ENCODE measurements at places on chromosomes 2 and 18.
A peak's percentile ranks its signal among the peaks of the same experiment; 100 is the strongest.

GRCh38 chr2:172009823-172010222 is 10.1 kb downstream of the METAP1D start:
- no peak for DNase-seq

DNA sequence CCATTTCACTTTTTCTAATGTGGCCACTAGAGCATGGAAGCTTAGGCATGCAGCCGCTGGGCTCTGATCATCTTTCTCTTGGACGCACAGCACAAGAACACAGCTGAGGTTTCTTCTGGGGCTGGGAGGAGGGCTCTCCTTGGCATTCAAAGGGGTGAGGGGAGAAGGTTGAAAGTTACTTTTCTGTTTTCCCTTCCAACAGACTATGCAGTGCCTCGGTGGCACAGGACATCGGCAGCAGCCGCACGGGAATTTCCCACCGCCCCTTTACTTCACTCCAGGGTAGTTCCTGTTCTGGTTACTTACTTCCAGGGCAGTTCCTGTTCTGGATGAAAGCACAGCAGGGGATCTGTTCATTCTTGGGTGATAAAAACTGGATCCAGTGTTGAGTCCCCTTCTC is 18.9 kb upstream of the MAL start:
- no peak for DNase-seq

GRCh38 chr2:190668892-190669291 is 20.0 kb downstream of the NAB1 start:
- no peak for DNase-seq

DNA sequence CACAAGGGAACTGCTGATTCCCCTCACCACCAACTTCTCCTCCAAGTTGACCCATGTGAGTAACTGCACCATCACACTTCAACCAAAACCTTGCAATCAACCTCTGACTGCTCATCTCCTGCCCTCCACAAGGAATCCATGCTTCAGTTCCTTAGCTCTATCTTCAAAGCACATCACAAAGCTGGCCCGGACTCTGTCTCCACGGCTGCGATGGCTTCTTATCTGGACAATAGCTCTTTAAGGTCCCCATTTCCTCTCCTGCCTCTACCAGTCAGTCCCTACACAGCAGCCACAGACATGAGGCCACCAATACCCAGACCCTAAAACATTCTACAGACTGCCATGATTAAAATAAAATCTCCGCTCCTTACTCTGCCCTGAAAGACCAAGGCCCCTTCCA is 25.7 kb downstream of the MBOAT2 start:
- DNase-seq: no peak

DNA sequence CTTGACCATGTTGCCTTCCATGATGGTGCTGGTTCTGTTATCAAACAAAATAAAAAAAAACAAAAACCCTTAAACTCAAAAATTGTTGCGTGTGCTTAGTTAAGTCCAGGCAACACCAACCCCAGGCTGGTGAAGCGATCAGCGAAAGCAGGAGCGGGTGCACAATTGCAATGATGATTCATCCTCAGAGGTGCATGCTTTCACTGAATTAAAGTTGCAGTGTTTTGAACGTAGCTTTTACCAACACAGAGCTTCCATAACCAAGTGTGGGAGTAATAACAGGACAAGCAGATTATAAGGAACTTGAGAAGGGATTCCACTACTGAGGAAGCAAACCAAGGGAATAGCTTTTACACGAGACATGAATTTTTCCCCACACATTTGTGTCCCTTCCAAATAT is 39.7 kb upstream of the RAPH1 start:
- DNase-seq: no peak

DNA sequence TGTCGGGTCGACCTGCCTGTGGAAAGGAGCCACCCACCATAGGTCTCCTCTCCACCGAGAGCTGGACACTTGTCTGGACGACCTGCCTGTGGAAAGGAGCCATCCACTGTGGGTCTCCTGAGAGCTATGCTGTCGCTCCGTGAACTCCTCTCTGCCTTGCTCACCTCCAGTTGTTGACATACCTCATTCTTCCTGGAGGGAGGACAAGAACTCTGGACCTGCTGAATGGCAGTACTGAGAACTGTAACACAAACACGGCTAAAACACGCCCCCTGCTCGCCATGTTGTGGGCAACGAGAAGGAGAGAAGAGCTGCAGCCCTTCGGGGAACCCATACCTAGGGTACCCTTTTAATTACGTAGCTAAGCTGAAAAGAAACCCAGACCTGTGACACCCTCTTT is 77.6 kb downstream of the PTPN4 start:
- no peak for DNase-seq

- DNase-seq: no peak
Observed at GRCh38 chr2:53452957-53453748, 314.5 kb upstream of the CHAC2 start.

DNA sequence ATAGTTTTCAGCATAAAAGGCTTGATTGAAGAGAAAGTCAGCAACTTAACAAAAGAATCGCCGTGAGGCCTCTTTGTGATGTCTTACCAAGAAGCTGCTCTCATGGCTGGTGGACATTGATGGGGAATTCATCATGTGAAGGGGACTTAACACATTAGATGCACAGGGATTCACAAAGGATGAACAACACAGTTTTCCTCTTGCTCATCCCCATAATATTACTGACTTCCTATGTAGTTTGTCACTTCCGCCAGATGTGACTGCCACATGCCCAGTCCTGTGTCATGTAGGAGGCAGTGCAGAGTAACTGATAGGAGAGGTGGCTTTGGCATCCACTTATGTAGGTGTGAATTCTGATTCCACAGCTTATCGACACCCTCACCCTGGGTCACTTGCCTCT is 232.6 kb upstream of the LYPD1 start:
- DNase-seq: no peak

DNA sequence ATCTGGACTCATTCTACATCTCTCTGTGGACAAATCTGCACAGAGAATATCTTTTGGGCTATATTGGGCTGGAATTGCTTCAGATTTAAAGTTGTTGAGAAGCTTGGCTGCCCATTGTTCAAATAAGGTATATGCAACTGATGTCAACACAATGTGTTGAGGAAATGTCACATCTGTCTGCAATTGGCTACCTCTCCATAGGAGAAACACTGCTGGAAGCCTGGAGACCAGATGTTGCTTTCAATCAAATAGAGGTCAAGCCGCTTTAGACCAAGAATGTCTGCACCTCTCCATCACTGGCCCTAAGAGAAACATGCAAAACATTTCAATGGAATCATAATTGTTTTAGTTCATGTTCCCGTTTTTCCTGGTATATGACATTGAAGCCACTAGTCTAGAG is 720.2 kb downstream of the SLC4A3 start:
- no peak for DNase-seq

GRCh38 chr2:62042400-62042799 is 136.9 kb downstream of the COMMD1 start:
- no peak for DNase-seq

- DNase-seq: no peak
Observed at GRCh38 chr2:108633409-108633808, 85.9 kb upstream of the RANBP2 start.

DNA sequence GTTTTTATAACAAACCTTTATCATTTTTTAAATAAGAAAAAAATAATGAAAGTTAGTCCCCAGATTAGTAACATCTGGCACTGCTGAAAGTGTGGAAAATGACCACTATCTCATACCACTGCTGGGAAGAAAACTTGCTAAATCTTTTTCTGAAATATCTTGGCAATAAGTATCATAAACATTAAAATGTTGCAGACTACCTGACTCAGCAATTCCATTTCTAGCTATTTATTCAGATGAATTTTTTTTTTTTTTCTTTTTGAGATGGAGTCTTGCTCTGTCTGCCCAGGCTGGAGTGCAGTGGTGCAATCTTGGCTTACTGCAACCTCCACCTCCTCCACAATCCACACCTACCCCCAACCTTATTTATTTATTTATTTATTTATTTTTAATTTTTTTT is 35.3 kb upstream of the SOS1 start:
- no peak for DNase-seq

GRCh38 chr18:54950221-54950620 is 9.0 kb downstream of the CCDC68 start:
- peak; percentile 33 for DNase-seq

DNA sequence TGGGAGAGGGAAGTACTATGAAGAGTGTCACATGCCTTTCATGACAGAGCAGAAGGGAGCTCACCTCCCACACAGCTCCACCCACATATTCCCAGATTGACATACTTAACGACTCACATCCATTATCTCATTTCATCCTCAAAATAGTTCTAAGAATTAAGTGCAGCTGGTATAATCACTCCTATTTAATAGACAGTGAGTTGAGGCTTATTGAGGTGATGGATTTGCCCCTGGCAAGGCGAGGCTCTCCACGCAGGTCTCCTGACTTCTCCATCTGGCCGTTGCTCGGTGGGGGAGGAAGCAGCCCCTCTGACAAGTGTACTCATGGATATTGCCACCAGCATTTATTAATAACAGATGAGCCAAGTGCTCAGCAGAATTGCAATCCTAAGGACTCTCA is 81.4 kb downstream of the TGOLN2 start:
- DNase-seq: no peak

DNA sequence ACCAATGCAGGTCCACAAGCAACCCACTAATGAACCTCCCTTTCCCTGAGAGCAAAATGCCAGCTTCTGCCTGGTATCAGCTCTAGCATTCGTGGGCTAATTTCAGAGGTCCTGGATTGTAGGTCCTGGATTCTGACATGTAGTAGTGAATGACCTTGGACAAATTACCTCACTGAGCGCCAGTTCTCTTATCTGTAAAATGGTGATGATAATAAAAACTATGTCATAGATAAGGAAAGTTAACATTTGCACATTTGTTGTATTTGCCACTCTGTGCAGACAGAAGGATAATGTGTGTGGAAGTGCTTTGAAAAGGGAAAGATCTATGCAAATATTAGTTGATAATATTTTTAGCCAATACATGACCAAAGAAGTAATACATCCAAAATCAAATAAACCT is 4.1 kb upstream of the TET3 start:
- DNase-seq: no peak

DNA sequence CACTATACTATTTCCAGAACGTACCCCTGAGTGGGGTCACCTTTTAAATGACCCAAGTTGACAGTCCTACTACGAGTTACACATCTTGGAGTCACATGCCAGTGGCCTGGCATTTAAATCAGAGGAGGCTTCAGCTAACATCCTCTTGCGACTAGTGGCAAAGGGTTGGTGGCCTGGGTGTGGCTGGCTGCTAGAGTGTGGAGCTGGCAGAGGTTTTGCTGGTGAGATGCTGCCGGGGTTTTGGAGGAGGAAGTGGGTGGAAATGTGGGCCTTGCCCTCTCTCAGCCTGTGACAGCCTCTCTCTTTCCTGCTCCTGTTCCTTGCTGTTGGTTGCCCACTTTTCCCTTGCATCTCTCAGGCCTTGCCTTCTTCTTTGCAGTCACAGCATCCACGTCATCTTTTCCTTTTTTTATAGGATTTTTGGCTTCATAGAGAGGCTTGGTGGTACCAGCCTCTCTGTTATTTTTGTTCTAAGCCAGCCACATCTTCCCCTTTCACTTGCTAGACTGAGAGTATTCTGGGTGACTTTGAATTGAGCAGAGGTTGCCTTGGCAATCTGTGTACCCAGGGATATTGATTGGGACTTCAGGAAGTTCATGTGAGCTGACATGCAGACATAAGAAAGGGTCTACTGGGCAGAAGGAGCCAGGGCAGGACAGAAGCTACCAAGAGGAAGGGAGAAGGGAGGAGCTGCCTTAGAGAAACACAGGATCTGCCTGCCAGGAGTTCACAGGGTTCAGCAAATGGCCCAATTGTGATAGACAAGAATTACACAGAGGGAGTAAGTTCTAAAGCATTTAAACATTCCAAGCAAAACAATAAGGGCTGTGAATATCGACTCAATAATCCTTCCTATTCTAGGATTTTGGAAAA is 55.4 kb downstream of the CDC42EP3 start:
- DNase-seq: peak; percentile 74

DNA sequence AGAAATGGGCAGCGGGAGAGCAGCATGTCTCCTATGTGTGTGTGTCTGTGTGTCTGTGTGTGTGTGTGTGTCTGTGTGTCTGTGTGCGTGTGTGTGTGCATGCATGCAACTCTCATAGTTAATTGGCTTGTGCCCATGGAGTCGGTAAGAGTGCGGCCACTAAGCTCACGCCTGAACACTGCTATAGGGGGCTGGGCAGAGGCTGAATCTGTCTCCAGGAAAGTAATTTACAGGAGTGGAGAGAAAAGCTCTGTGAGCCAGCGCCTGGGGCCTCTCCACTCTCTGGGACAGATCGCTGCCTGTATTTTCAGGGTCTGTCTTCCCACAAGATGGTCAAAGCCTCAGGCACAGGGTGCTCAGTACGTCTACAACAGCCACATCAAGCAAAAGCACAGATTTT is 553.4 kb downstream of the TNS1 start:
- no peak for DNase-seq

GRCh38 chr2:108922141-108922915 is 66.7 kb downstream of the EDAR start:
- no peak for DNase-seq

DNA sequence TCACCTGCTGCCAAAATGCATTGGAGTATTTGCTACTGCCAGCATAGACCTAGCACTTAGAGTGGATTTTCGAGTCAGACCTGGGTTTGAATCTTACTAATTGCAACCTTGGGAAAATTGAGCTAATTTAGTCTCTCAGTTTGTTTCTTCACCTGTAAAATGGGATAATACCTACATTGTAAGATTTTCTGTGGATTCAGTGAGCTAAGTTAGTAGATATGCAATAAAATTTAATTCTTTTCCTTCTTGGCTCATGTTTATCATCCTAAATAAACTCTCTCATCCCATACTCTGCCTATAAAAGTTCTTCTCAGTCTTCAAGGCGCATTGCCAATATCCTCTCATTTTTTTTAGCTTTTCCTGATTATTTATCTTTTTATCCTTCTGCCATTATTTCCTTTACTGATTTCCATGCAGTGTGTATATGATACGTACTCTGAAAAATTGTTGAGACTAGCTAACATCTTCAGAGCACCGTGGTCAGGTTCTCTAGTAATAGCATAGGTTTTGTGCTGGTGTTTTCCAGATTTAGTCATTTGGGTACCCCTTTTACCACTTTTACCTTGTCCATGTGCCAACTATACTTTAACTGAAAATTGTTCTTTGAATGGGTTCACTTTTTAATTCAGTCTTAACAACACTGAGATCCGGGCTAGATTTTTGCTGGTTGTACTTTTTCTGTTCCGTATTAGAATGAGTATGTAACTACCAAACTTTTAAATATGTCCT is 7.3 kb downstream of the CEP192 start:
- DNase-seq: no peak

GRCh38 chr18:76922107-76922506 is 99.8 kb downstream of the ZNF236 start:
- peak; percentile 50 for DNase-seq

DNA sequence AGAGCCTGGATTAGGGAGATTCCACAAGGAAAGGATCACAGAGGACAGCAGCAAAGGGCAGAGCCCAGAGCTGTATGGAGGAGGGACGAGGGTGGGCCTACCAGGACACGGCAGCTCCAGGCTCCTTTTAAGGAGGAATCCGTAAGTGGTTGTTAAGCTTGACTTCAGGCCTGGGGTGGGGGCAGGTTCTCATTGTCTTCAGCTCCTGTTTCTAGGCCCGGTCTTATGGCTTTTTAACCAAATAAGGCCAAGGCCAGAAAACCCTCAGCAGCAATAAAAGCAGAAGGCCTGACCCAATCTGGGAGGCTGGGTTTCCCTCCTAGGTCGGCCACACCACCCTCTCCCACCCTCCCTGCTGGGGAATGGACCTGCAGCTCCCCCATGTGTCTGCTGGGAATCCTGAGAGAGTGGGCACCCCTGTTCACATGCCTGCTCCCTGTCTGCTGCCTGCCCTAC is 111.2 kb downstream of the PLB1 start:
- no peak for DNase-seq
